Fibroblast of skin of left biceps (primary cell): ENCODE measurements at places on chromosomes 12 and 14.

- DNase-seq, result no peak
These were observed 18.9 kb downstream of the FAR2 start for GRCh38 chr12:29167988-29168387.

DNA sequence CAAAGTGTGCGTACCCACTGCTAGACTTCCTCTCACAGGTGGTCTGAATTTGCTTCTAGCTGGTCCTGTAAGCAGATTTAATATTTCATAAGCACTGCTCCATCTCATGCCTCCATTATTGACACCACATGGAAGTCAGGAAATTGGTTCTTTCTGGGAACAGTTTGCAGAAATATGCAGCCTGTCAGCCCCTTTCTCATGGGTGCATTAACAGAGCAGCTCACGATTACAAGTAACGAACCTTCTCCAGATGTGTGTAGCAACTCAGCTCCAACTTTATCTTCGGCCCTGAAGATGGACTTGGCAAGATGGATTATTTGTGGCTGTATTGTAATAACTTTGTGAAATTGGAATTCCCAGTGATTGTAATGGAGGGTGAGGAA is 214.5 kb upstream of the DDHD1 start:
- DNase-seq, result peak; percentile 95

DNA sequence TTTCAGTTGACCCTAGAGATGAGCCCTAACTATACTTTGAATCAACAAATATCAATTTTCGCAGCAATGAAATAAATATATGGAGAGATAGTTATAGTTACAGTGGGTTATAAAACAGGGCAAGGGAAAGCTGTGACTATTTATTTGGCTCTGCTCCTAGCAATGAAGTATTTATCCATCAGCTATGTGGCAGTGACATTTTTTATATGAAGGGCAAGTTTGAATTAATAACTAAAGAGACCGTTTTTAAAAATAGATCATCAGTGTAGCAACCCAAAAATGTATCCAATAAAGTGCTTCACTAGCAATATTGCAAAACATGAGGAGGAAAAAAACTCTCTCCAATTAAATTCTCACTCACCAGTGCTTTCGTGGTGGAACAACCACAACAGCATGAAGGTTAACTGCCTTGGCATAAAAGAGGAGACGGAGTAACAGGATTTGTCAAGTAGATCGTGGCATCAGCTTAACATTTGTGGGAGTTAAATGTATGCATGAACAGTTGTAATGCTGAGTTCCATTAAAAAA is 58.1 kb upstream of the NUDT4 start:
- no peak for DNase-seq

- DNase-seq, result no peak
These were observed 89.3 kb upstream of the FGD4 start for GRCh38 chr12:32309811-32310736.

DNA sequence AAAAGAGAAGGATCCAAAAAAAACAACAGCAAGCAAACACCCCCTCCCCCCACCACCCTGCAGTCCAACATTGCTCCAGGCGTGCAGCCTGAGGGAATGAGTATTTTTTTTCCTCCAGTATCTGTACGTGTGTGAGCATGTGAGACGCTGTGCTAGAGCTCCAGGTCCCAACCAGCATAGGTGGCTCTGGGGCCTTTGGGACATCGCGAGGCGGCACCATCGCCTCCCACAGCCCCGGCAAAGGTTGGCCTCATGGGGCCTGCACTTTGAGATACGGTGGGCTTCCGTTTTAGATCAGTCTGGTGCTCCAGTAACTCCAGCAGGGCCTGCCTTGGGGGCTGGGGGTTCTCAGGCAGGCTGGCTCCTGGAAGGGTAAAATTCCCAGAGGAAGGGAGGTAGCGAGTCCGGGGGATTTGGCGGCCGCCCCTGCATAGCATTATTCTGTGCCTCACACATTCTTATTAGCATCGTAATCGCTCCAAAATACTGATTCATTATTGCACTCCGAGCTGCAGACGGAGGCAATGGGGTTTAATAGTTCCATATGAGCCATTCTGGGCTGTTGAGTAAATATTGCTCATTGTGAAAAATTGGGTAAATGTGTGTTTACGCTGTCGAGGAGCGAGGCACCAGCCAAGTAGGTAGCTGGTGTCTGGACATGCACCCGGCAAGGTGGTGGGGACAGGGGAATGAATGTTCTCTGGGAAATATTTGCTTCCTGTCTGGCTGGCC is 143.1 kb upstream of the MYL2 start:
- peak; percentile 33 for DNase-seq

DNA sequence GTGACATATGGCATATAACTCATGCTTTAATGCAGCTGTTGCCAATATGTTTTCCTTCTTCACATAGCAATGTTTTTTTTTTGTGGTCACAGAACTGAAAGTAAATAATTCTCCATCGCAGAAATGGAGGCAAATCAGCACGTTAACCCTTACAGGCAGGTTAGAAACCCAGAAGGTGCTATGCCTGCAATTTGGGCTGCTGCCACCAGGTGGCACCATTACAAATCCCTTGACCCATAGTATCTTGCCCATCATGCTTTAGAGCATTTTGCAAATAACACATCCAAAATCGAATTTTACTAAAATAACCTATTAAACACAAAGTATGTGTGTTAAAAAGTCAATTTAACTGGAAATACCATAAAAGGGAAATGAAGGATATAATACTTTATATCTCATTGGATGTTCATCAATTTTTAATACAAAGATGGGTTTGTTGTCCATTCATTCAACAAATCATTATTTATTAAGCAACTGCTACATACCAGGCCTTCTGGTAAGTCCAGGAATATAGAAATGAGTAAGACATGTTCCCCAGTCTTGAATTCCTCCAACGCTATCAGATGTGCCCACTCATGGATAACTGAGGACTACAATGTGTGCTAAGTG is 340.1 kb downstream of the GLT1D1 start:
- DNase-seq, result no peak

DNA sequence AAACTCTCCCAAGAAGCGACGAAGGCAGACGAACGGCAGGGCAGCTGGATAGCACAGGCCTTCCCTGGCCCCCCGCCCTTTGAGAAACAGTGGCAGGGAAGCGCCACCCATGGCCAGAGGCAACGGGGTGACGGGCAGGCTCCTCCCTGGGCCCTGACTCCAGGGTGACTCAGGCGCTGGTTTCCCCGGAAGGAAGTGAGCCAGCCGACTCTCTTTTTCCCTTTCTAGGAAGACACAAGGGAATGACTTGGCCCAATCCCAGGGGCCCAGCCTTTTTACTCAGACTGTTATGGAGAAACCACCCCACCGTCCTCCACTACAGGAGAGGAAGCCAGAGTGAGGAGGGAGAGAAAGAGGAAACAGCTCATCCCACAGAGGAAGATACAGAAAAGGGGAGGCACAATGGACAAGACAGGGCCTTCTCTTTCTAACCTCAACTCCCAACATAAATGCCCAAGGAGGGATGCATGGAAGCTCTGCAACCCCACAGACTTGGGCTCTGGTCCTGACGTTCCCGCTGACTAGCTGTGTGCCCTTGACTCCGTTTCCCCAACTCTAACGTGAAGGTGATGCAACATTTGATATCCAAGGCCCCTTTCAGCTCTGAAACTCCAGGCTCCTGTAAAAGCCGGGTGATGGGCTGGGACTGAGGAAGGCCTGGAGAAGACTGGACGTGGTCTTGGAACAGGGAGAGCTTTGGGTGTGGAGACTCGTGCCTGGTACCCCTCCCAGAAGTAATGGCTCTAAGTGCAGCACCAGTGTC is 27.9 kb downstream of the ACTN1 start:
- DNase-seq, result peak; percentile 68

- peak; percentile 17 for DNase-seq
These were observed 768 bp downstream of the CEP170B start for GRCh38 chr14:104865631-104866441.

GRCh38 chr14:91255026-91255695 is 10.7 kb upstream of the GPR68 start:
- no peak for DNase-seq

DNA sequence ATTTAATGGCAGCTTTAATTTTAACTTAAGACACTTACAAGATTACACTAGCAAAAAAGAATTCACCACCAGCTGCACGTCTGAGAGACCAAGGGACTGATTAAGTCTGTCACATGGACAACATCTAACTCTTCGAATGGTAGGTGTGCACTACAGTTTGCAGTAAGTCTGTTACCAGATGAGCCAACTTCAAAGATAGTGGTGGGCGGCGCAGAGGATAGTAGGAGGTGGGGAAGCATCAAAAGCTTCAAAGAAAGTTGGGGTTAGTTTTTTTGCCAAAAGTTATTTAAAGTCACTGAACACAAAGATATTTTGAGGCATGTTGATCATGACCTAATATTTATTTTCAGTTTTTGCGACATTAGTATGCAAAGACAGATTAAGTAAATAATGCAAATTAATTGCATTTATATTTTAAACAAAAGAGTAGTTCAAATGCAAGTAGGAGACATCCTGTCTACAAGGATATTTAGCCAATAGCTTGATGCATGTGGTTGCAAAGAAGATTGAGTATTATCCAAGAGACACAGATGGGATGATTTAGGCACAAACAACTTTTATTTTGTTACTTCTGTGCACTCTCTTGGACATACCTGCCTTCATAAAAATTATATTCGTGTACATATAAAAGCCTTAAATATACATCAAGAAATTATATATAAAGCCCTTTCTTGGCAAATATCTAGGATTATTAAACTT is 327.7 kb downstream of the BMP4 start:
- no peak for DNase-seq

DNA sequence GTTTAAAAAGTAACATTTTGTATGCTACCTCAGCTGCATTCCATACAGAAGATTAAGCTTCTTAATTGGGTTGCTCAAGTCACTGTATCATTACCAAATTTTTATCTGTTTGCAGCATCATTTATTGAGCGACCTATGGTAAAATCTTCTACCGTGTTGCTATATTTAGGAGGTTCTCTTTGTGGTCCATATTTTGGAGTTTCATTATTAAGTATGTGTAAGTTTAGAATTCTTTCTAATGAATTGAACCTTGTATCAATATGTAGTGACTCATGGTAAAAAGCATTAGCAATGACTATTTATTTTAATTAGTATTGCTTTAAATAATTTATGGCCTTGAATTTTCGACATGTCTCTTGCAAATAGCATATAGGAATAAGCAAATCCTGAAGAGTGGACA is 42.2 kb downstream of the CSRP2 start:
- no peak for DNase-seq

- DNase-seq, result no peak
These were observed 8.2 kb downstream of the ALDH1L2 start for GRCh38 chr12:105076098-105076497.

- no peak for DNase-seq
These were observed 14.0 kb downstream of the PGAM5 start for GRCh38 chr12:132724506-132725241.

GRCh38 chr14:92969430-92969829 is 46.5 kb downstream of the CHGA start:
- no peak for DNase-seq

GRCh38 chr14:66017927-66018326 is 468.2 kb upstream of the CCDC196 start:
- no peak for DNase-seq

GRCh38 chr14:92625213-92625612 is 111.6 kb downstream of the RIN3 start:
- DNase-seq, result peak; percentile 92

DNA sequence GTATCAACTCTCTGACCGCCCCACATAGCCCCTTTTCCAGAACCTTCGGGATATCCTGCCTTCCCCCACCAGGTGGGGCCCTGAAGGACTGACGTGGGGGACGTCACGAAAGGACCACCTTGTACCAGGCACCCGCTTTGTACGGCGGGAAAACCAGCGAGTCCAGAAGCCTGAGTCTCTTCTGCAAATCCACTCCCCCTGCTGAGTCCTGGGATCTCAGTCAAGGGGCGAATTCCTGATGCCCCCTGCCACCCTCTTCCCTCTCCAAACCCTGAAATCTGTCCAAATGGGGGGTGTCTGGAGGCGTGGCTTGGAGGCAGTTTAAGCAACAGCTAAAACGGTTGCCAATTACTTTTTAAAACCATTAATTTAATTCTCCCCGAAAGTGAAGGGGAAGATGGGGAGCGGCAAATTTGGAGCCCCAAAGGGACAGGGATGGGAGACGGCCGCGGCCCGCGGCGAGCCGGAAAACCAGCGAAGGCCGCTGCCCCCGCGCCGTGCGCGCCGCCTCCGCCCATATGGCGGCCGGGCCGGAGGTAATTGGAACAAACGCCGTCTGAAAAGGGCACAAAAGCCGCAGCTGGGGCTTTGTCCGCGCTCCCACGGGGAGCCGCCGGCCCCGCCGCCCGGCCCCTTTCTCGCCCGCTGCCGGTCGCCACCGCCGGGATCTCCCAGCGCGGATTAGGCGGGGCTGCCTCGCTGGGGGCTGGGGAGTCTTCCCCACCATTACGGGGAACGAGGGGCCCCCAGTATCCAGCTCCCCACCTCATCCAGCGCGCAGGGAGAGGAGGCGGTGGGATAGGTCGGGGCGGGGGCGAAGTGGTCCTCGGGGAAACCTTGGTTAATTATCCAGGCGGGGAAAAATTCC is 6.6 kb downstream of the LHX5 start:
- DNase-seq, result no peak

GRCh38 chr12:24814379-24815113 is 134.4 kb downstream of the BCAT1 start:
- no peak for DNase-seq

DNA sequence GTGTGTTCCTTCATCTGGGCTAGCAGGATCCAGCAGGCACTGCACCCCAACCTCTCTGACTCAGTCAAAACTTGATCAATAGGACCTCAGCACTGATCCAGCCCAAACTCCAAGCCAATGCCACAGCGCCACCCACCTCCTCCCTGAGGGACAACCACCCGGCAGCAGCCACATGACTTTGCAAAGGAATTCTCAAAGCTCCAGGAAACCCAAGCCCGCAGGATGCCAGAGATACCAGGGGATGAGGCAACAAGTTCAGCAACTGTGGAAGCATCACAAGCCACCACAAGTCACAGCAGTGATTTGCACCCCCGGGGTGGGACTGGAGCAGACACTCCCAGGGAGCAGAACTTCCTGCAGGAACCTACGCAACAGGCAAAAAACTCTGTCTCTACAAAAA is 37.3 kb downstream of the ACTN1 start:
- DNase-seq, result peak; percentile 62

- no peak for DNase-seq
These were observed 10.5 kb downstream of the CELA1 start for GRCh38 chr12:51335931-51336330.

- no peak for DNase-seq
These were observed 2.7 kb downstream of the ACTN1 start for GRCh38 chr14:68976160-68977067.

GRCh38 chr12:108342985-108343384 is 3.9 kb upstream of the CMKLR1 start:
- DNase-seq, result no peak

- DNase-seq, result no peak
These were observed 787 bp upstream of the PRMT5 start for GRCh38 chr14:22929961-22930364.

- DNase-seq, result peak; percentile 8
These were observed 18.3 kb downstream of the SLC17A8 start for GRCh38 chr12:100375038-100375735.
